Effector memory CD4-positive, alpha-beta T cell (primary cell): ENCODE measurements at places on chromosomes 5 and 9.

- no peaks in the 10 kb centered on the region for H3K36me3 ChIP-seq
- no peaks in the 10 kb centered on the region for H3K4me1 ChIP-seq
- DNase-seq, result no peak
- no peak overlapping the region for H3K27ac ChIP-seq
- no peaks in the 10 kb centered on the region for H3K27me3 ChIP-seq
- no peak overlapping the region for H3K4me3 ChIP-seq
Observed at GRCh38 chr9:31585158-31585557, 799.3 kb upstream of the ACO1 start.

- H3K27ac ChIP-seq, result no peak overlapping the region
- no peak overlapping the region for H3K4me3 ChIP-seq
- no peaks in the 10 kb centered on the region for H3K36me3 ChIP-seq
- H3K4me1 ChIP-seq, result no peaks in the 10 kb centered on the region
- DNase-seq, result no peak
- H3K27me3 ChIP-seq, result no peaks in the 10 kb centered on the region
Observed at GRCh38 chr5:14890846-14891245, 19.3 kb upstream of the ANKH start.

DNA sequence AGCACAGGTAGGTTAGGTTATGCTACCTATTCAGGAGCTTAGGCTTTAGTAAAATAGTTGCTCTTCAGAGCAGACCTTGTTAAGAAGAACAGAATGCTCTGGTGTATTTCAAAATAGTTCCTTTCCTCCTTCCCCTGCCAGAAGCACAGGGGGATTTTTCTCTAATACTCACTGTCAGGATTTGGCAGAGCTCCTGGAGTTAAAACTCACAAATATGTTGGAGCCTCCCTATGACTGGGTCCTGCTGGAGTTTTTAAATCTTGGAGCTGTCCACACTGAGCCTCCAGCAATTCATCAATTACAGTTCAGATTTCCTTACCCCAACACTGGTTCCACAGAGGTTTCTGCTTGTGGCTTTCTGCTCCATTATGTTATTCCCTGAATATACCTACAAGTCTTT is 1233.8 kb upstream of the WWC1 start:
- no peaks in the 10 kb centered on the region for H3K4me1 ChIP-seq
- no peaks in the 10 kb centered on the region for H3K36me3 ChIP-seq
- no peak overlapping the region for H3K27ac ChIP-seq

DNA sequence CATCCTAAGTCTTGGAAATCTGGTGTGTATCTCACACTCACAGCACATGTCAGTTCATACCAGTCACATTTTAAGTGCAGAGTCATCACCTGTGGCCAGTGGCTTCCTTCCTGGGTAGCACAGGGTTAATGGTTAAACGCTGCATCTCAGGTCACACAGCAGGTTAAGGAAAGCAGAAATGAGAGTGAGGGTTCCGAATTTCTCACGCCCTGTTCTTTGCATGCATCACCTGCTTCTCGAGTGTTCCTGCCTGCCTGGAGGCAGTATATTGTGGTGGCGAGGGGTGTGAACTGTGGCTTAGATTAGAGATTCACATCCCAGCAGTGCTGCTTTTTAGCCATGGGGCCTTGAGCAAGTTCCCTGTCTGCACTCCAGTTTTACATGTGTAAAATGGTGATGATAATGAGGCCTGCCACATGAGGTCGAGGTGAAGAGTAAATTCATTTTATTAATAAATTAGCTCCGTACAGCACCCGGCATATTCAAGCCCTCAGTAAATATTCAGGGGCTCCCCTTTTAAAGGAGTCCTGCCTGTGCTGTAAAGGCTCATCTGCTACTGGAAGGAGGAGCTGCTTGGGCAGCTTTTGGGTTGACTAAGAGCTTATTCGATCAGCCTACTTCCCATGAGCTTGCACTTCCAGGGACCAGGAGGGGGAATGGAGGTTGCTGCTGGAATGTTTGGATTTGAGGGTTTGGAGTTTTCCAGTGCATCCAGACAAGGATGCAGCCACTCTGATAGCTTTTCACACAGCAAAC is 61.1 kb upstream of the SAP30L start:
- no peaks in the 10 kb centered on the region for H3K4me1 ChIP-seq
- H3K4me3 ChIP-seq, result no peak overlapping the region
- H3K27ac ChIP-seq, result no peak overlapping the region
- H3K36me3 ChIP-seq, result peaks cover 41% of the 10 kb centered on the region

DNA sequence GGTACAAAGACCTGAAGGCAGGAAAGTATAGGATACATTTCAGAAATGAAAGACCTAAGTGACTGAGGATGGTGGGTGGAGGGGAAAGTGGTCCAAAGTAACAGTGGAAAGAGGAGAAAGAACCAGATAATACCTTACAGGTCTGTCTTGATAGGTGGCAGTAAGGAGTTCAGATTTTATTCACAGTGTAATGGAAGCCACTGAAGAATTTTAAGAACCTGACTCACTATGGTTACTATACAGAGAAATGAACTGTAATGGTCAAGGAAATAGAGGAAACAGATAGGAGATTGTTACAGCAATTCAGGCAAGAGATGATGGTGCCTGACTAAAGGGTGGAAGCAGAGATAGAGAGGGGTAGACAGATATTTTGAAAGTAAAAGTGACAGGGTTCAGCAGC is 46.5 kb downstream of the EPB41L4A start:
- H3K4me1 ChIP-seq, result no peaks in the 10 kb centered on the region
- DNase-seq, result no peak
- H3K27ac ChIP-seq, result no peak overlapping the region
- H3K27me3 ChIP-seq, result peaks cover 3% of the 10 kb centered on the region
- H3K4me3 ChIP-seq, result no peak overlapping the region

GRCh38 chr5:171162165-171162564 is 146.9 kb upstream of the TLX3 start:
- no peak overlapping the region for H3K4me3 ChIP-seq
- H3K36me3 ChIP-seq, result no peaks in the 10 kb centered on the region
- H3K27ac ChIP-seq, result no peak overlapping the region
- no peaks in the 10 kb centered on the region for H3K4me1 ChIP-seq
- DNase-seq, result no peak

DNA sequence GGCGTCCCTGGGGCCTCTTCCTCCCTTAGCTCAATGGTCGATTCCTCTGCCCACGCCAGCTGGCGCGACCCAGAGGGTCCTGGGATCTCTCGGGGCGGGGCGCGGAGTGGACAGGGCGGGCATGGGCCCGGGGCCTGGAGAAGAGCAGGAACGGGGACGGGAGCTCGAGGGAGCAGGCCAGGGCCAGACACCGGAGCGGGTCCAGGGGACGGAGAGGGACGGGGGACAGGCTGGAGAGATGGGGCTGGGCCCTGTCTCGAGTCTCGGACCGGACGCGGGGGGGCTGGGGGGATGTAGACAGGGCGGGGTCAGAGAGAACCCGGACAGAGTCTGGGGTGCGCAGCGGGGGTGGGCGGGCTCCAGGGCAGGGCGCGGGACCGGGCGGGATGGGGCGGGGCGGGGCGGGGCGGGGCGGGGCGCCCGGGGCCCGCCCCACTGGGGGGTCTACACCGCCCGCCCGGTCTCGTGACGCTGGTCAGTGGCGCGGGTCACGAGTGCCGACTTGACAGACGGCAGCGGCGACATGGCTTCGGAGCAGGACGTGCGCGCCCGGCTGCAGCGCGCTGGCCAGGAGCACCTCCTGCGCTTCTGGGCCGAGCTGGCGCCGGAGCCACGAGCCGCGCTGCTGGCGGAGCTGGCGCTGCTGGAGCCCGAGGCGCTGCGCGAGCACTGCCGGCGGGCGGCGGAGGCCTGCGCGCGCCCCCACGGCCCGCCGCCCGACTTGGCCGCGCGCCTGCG is at the start of gene UAP1L1:
Gene UAP1L1 (plus strand): TSS at position 508 of the 738 bp plus-strand sequence. CDS start 16 bp downstream, at position 524.
- no peaks in the 10 kb centered on the region for H3K27me3 ChIP-seq
- peak within 1 kb of the TSS; percentile 55 for H3K4me3 ChIP-seq
- H3K4me1 ChIP-seq, result peaks cover 11% of the 10 kb centered on the region

DNA sequence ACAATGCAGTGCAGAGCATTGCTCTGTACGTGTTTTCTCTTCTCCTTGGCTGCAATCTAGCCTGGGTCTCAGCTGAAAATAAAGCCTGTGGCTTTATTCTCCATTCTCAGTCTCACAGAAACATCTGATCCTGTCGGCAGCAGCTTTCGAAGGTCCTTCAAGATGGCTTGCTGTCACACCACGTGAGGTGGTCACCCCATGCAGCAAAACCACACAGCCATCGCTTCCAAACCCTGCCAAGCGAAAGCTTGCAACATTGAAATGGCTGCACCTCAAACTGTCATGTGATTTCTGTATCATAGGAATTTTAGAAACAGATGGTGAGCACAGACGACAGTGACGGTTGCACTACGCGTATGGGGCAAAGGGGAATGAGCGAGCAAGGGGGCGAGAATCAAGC is 98.5 kb upstream of the SMARCA2 start:
- H3K36me3 ChIP-seq, result no peaks in the 10 kb centered on the region
- no peak overlapping the region for H3K27ac ChIP-seq
- no peaks in the 10 kb centered on the region for H3K27me3 ChIP-seq
- no peak overlapping the region for H3K4me3 ChIP-seq
- H3K4me1 ChIP-seq, result no peaks in the 10 kb centered on the region

GRCh38 chr9:17322882-17323864 is 188.3 kb downstream of the CNTLN start:
- no peaks in the 10 kb centered on the region for H3K27me3 ChIP-seq
- DNase-seq, result no peak
- no peak overlapping the region for H3K27ac ChIP-seq

GRCh38 chr9:108136656-108137055 is 647.1 kb upstream of the KLF4 start:
- H3K27me3 ChIP-seq, result no peaks in the 10 kb centered on the region
- no peaks in the 10 kb centered on the region for H3K36me3 ChIP-seq
- H3K4me1 ChIP-seq, result no peaks in the 10 kb centered on the region
- no peak overlapping the region for H3K4me3 ChIP-seq

- no peaks in the 10 kb centered on the region for H3K4me1 ChIP-seq
- H3K36me3 ChIP-seq, result no peaks in the 10 kb centered on the region
- H3K27ac ChIP-seq, result no peak overlapping the region
- H3K4me3 ChIP-seq, result no peak overlapping the region
Observed at GRCh38 chr9:18896531-18897179, 136.4 kb downstream of the SAXO1 start.

DNA sequence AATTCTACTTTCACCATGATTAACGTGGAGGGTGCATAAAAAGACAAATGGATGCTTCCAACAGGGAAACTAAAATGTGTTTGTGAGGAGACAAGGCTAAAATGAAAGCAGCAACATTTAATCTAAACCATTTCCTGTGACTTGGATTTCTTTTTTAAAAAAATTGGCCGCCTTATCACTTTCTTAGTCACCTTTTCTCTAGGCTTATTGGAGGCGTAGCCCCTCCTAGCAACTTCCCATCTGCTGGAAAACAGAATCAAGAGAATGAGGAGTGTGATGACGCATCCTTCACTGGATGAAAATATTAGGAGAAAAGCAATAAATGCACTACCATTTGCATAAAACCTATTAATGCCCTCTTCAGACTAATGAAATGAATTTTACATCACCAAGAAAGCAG is 791 bp upstream of the GPR150 start:
- peak overlapping the region; percentile 83 for H3K4me3 ChIP-seq
- no peaks in the 10 kb centered on the region for H3K27me3 ChIP-seq
- no peak overlapping the region for H3K27ac ChIP-seq
- DNase-seq, result no peak
- peaks cover 44% of the 10 kb centered on the region for H3K4me1 ChIP-seq

- no peaks in the 10 kb centered on the region for H3K36me3 ChIP-seq
- H3K27me3 ChIP-seq, result no peaks in the 10 kb centered on the region
- H3K27ac ChIP-seq, result peak overlapping the region; percentile 87
- peaks cover 23% of the 10 kb centered on the region for H3K4me1 ChIP-seq
Observed at GRCh38 chr9:96417051-96417586, 1.1 kb downstream of the ZNF367 start.

- H3K4me1 ChIP-seq, result no peaks in the 10 kb centered on the region
- H3K27ac ChIP-seq, result no peak overlapping the region
- H3K27me3 ChIP-seq, result no peaks in the 10 kb centered on the region
- DNase-seq, result no peak
Observed at GRCh38 chr9:69276775-69277174, 48.2 kb upstream of the ENTREP1 start.

- no peaks in the 10 kb centered on the region for H3K36me3 ChIP-seq
- no peak overlapping the region for H3K27ac ChIP-seq
- H3K4me3 ChIP-seq, result no peak overlapping the region
- H3K4me1 ChIP-seq, result peaks cover 5% of the 10 kb centered on the region
- no peak for DNase-seq
- peaks cover 3% of the 10 kb centered on the region for H3K27me3 ChIP-seq
Observed at GRCh38 chr5:54870271-54870670, 115.1 kb downstream of the ESM1 start.

DNA sequence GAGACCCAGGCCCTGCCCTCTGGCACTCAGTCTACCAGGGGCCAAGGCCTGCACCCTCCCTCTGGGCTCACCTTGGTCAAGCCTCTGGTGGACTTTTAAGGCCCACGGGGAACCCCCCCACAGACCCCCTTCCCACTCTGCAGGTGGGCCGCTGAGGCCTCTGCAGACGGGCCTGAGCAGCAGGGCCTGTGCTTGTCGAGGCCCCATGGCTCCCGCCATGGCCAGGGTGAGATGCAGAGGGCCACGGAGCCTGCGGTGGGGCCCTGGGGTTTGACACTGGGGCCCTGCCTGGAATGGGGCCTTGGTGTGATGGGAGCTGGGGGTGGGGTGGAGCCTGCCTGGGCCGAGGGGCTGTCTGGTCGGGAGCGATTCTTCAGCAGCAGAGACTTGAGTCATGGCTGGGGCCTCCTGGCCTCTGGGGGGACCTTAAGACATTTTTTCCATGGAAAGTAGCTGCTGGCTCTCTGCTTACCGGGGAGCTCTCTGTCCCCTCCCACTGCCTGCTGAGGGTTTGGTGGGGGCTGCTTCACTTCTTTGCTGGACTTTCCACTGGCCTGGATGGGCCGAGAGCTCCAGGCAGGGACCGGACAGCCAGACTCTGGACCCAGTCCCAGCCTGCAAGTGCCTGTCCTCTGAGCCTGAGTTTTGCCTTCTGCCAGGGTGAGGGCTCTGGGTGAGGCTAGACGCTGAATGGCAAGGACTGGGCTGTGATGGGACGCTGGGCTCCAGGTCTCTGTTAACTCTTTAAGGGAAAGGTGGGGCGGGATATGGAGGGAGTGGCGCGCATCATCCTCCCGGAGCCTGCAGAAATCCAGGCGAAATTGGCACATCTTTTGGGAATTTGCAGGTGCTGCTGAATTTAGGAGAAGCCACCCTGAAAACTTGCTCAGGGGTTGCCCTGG is 132.2 kb downstream of the RXRA start:
- H3K4me1 ChIP-seq, result peaks cover 14% of the 10 kb centered on the region
- H3K36me3 ChIP-seq, result no peaks in the 10 kb centered on the region
- DNase-seq, result no peak
- no peak overlapping the region for H3K27ac ChIP-seq

GRCh38 chr5:145922059-145922458 is 14.3 kb upstream of the SH3RF2 start:
- no peak overlapping the region for H3K27ac ChIP-seq
- no peak overlapping the region for H3K4me3 ChIP-seq
- H3K27me3 ChIP-seq, result no peaks in the 10 kb centered on the region
- H3K36me3 ChIP-seq, result no peaks in the 10 kb centered on the region
- DNase-seq, result no peak

- H3K36me3 ChIP-seq, result peaks cover 75% of the 10 kb centered on the region
- H3K27ac ChIP-seq, result no peak overlapping the region
- no peaks in the 10 kb centered on the region for H3K27me3 ChIP-seq
- no peak for DNase-seq
- no peaks in the 10 kb centered on the region for H3K4me1 ChIP-seq
- H3K4me3 ChIP-seq, result no peak overlapping the region
Observed at GRCh38 chr9:137797206-137798120, 80.1 kb upstream of the CACNA1B start.

- H3K27ac ChIP-seq, result peak overlapping the region; percentile 17
- H3K4me1 ChIP-seq, result peaks cover 56% of the 10 kb centered on the region
- DNase-seq, result no peak
- no peak overlapping the region for H3K4me3 ChIP-seq
Observed at GRCh38 chr5:56845277-56845676, 29.9 kb downstream of the MAP3K1 start.
